ENCODE measurements at places on chromosomes 12 and 14.

DNA sequence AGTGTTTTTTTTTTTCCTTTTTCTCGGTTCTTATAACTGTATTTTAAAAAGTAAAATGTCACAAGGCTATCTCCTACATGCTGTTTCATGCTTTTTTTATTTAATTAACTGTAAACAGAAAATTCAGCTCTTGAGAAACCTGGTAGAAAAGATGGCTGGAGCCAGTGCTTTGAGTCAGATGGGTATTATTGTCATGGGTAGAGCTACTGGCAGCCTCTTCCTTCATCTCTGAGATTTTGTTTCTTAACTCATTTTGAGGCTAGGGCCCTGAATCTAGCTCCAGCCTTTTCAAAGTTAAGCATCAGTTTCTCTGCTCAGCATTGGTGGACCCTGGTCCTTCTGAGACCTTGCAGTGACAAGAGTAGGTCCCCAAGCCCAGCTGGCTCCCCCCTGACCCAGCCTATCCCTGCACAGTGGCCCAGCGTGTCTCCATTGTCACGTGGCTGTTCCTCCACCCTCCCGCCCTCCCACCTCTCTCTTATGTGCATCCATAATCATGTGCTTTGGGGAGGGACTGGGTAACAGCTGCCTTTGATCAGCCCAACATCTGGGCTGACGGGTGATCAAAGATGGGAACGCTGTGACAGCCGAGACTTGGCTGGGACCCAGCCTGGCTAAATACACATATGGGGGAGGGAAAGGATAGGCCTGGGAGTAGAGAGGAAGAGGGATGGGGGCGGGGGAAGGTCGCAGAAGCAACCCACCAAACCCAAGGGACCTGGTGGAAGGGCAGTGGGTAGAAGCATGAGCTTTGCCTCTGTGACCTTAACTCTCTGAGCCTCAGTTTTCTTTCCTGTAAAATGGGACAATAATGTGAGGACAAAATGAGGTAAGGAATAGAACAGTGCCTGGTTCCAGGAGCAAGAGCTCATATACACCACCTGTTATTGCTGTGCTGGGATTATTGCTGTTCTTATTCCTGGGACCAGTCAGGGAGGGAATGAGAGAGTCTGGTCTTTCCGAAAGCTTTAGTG lies 24.4 kb upstream of the RBM19 start:
- no peak for DNase-seq

GRCh38 chr14:25406818-25407217 lies 356.9 kb upstream of the STXBP6 start:
- DNase-seq: peak; percentile 76

DNA sequence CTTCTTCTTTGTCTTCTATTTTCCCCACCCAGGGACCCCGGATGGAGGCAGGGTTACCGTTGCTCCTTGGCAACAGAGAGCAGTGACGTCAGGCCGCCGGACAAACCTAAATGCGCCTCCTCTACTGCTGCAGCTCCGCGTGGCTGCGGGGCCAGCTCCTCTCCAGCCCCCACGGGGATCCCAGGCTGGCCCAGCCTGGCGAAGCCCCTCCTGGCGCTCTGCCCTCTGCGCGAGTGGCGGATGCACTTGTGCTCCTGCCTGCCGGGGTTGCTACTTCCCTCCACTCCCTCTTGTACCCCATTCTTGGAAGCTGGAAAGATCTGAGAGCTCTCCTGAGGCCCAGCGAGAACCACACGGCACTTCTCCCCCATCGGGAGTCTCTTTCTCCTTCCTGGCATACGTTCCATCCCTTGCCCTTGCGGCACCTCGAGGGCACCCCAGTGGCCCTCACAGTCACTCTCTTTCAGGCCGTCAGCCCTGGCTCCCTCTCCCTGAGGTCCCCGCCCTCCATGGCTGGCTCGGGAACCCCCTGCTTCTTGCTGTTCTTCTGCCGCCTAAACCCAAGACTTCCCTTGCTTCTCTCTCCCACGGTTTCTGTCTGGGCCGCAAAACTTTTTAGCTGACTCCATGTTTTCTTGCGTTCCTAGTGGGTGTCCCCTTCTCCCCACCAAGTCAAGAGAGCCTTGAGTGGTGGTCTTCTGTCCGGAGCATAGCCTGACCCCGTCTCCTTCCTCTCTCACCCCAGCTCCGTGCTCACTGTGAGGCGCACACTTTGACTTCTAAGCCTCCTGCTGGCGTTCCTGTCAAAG lies 121.7 kb downstream of the PAPOLA start:
- no peak for DNase-seq

DNA sequence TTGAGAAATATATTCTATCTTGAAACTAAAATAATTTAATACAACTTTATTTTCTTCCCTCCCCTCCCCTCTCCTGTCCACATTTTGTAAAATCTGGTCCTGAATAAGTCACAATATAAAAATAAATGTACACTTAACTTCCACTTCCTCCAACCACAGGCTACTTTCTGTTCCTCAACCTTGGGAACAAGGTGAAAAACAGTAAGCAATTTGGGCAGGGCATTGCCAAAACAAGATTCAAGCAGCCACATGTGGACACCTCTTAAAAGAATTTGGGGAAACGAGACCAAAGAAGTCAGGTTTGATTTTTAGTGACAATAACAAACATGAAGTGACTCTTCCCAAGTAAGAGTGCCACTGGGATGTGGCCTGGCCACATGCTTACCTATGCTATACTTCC lies 115.7 kb downstream of the PTPRQ start:
- no peak for DNase-seq

DNA sequence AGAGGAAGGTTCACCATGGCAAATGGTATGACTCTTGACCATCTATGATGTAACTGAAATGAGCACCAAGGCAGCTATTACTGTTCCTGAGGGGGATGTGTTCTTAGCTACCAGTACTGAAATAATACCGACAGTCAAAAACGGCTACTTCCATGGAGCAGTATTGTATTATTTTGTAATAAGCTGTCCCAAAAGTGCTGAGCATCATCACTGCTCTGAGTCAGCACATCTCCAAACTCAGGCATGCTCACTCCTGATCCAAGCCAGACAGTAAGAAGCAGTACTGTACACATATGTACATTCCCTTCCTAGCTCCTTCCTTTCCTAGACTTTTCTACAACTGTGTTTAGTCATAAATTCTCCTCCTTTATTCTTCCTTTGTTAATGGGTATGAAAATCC lies 8.6 kb downstream of the VTI1B start:
- DNase-seq: no peak

DNA sequence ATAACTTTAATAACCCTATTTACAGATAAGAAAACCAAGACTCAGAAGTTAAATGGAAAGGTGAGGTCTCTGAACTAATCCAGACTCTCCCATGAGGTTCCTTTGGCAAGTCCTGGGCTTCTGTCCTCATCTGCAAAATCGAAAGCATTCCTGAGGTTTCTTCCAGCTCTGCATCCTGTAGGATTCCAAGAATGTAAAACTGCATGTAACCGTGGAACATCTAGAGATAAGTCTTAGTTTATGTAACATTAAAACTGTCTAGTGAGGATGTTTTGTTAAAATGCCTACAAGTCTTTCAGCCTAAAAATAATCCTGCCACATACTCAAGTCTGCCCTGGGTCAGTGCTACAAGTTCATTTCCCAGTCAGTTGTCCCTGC lies 7.3 kb upstream of the ITFG2 start:
- DNase-seq: no peak

GRCh38 chr14:101791919-101792572 lies 30.5 kb downstream of the PPP2R5C start:
- DNase-seq: no peak

DNA sequence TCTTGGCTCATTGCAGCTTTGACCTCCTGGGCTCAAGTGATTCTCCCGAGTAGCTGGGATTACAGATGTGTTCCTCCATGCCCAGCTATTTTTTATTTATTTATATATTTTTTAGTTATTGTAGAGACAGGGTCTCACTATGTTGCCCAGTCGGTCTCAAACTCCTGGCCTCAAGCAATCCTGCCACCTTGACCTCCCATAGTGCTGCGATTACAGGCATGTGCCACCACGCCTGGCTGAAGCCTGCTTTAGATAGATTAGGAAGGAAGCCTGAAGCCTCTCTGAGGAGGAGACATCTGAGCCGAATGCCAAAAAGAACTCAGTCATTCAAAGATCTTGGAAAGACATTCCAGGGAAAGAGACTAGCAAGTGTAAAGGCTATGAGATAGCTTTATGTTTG lies 10.2 kb downstream of the INHBC start:
- no peak for DNase-seq

DNA sequence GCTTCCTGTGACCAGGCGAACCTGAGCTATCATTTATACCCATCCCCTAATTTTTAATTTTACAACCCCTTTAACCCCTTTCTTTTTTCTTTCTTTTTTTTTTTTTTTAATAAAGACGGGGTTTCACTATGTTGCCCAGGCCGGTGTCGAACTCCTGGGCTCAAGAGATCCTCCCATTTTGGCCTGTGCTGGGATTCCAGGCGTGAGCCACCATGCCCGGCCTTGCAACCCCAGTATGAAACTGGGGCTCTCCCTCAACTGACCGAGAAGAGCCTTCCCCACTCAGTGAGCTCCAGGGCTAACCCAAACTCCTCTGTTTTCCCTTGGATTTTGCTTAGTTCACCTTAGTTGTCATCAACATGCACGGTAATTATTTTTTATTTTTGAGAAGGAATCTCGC lies 992 bp downstream of the CPSF2 start:
- no peak for DNase-seq

DNA sequence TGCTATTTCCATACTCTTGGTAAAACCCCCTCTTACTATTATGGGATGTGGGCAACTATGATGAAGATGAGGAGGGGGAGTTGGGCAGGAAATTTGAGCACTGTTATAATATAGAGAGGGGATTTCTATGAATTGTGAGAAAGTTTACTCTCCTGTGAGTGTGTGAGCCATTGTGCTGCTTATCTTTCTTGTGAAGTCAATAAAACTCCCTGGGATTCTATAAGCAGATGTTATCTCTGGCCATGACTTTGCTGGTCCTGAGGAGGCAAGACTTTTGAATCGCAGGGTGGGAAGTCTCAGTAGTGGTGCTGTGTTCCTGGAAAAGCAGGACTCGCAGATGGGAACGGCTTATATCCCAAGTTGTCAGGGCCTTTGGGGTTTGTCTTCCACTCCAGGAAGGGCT lies 62.2 kb downstream of the EMP1 start:
- DNase-seq: no peak

DNA sequence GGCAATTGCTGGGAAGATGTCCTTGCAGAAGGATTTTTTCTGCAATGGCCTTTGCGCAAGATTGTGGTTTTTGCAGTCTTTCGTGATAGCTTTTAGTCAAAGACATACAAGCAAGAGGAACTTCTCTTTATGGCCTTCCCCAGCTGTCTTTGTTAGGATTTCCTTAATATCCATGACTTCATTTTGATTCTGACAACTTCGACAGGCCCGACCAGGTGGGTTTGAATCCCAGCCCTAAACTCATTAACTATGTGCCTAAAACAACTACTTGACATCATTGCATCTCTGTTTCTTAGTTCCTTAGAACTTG lies 13.3 kb upstream of the VRK1 start:
- no peak for DNase-seq

GRCh38 chr12:53766881-53767280 lies 15.1 kb upstream of the CISTR start:
- DNase-seq: no peak

DNA sequence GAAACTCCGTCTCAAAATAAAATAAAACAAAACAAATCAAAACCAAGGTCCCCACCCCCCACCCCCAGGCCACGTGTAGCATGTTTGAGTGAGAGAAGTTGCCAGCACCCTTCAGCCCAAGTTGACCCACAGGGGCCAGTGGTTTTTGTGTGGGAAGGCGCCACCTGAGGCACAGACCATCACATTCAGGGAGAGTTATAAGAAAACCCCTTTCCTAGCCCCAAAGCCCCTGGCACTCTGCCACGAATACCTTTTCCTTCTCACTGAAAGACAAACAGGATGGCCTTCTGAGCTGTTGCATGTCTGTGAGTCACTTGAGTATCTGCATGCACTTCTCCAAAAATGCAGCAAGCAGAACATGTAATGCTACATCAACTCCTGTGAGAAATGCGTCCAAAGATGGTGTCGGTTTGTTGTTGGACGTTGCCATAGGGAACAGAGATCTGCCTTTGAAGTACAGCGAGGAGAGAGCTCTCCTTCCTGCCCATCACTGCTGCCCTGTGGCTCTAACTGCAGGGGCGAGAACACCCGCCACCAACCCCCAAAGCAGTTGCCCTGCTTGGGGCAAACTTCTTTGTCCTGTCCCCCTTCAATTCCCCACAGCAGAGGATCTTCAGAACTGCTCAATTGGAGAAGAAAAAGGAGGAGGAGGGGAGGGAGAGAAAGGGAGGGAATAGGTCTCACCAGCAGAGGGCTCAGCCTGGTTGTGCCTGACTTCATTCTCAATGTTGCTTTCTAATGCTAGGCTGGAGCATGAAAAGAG lies 2.7 kb upstream of the TRAF3 start:
- peak; percentile 78 for DNase-seq

- DNase-seq: no peak
Observed at GRCh38 chr12:46744283-46744682, 81.5 kb downstream of the SLC38A4 start.

DNA sequence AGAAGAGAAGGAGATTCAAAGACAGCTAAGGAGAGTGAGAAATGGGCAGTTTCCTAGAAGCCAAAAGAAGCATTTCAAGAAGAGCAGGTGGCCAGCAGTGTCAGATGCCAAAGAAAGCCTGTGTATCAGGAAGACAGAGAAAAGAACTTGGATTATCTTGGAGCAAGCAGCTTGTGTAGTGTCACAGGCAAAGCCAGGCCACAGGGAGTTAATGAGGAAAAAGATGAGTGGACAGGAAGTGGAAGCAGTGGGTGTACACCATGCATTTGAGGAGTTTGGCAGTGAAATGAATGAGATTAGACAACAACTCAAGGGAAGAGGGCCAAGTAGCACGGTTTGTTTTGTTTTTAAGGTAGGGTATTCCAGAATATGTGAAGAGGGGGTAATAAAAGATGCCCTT lies 5.6 kb upstream of the MYH7 start:
- DNase-seq: no peak

GRCh38 chr12:130818635-130819576 lies 20.1 kb downstream of the STX2 start:
- peak; percentile 85 for DNase-seq

- no peak for DNase-seq
Observed at GRCh38 chr14:95885278-95885677, 8.6 kb downstream of the TUNAR start.

DNA sequence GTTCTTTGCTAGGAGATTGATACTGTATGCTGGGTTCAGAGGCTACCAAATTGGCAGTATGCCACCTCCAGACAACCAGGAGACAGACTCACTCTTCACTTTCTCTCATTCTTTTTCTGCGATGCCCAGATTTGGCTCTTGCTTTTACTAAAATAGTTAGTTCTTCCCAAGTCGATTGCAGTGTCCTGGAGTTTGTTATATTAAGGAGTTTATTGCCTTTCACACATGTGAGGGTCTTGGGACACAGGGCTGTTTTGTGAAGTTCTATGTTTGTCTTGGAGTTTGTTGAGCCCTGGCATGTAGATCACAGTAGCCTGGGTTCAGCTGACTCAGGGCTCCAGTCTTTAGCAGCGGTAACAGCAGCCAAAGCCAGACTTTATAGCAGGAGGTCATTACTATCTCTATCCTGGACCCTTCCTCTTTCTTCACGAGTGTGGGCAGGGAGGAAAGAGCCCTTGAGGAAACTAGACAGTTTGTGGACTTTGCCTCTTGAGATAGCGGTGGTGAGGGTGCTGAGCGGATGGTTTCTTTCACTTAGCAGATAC lies 1.6 kb downstream of the MLEC start:
- DNase-seq: no peak
